ENCODE measurements at places on chromosomes 7 and 10. TPM values are rescaled to one million over a fixed set of nuclear protein-coding genes. Genes with fewer than 3 reads are reported as not detected.
A peak's percentile ranks its signal among the peaks of the same experiment; 100 is the strongest.

DNA sequence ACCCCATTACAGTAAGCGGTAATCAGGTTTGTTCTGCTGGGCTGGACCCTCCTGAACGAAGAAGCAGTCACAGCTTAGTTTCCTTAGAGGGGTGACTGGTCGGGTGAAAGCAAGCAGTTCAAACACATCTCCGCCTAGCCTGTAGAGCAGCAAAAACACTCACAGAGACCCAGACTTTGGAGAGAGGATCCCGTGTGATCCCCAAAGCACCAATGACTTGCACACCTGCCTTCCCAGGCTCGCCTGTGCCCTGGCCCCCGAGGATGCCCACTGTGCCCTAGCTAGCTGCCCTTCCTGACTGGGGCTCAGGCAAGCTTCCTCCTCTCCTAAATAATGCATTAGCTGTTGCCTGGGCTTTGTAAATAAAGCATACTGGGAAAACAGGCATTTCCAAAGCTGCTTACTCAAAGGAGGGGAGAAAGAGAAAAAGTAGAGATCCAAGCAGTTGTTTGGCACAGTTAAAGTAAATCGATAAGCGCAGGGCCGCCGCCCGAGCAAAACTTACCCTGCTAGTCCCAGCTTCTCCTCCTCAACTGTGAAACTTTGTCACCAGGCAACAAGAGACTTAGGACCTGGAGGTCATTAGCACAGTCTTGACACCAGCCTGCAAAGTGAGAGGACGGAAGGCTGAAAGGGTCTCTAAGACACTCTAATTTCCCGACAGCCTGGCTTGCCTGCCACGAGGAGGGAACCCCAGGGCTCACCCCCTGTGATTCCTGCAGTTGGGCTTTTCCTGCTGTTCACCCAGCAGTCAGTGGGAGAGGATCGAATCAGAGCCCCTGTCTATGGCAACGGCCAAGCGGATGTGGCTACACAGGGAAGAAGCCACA is 4.8 kb downstream of the LRRC18 start:
- H3K4me3 ChIP-seq, result no peak overlapping the region
- H3K27ac ChIP-seq, result no peak overlapping the region

The CYP2C19 gene
- 0.35 TPM for total RNA-seq

DNA sequence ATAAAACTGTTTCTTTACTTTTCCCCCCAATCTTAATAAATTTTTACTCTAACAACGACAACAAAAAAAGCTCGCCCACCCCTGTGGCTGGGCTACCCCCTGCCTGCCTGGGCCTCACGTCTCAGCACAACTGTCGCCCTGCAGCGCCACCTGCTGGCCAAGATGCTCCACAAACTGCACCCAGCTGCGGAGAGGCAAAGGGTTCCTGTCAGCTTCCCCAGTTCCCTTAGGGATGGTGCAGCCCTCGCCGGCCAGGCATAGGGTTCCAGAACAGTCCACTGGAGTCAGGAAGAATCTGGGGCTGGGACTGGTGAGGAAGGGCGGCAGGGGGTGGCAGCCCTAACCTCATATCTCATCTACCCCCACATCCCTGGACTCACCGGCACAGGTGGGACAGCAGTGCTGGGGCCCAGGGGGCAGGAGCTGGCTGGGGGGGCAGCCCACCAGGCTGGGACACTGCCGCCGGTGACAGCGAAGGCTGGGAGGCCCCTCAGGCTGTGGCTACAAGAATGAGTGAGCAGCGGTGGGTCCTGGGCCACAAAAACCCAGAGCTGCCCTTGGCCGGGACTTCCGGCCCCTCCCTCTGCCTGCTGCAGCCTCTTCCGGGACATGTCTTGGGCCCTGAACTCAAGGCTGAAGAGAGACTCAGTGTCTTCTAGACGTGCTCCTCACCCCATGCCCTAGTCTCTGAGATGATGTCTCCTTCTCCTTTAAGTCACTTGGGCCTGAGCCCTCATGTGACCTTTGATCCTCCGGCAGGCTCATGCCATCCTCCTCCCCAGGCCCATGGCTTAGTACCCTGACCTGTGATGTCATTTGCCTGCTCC is 21.2 kb downstream of the ATP6V1F start:
- no peak overlapping the region for H3K27ac ChIP-seq
- peak; percentile 94 for DNase-seq
- no peaks in the 10 kb centered on the region for H3K27me3 ChIP-seq
- no peaks in the 10 kb centered on the region for H3K36me3 ChIP-seq
- peaks cover 8% of the 10 kb centered on the region for H3K4me1 ChIP-seq

- no peaks in the 10 kb centered on the region for H3K36me3 ChIP-seq
- H3K4me1 ChIP-seq, result peaks cover 30% of the 10 kb centered on the region
- H3K27ac ChIP-seq, result no peak overlapping the region
- DNase-seq, result no peak
- peaks cover 16% of the 10 kb centered on the region for H3K27me3 ChIP-seq
- no peak overlapping the region for H3K4me3 ChIP-seq
Measured at GRCh38 chr10:123777881-123778280, 111.7 kb downstream of the GPR26 start.

The VGF gene
- 3.3 TPM for total RNA-seq

GRCh38 chr10:43024524-43024923 is 52.3 kb upstream of the RET start:
- H3K27ac ChIP-seq, result no peak overlapping the region
- no peak for DNase-seq
- H3K36me3 ChIP-seq, result no peaks in the 10 kb centered on the region
- H3K27me3 ChIP-seq, result peaks cover 32% of the 10 kb centered on the region

GRCh38 chr7:25389489-25390106 is 161.3 kb upstream of the NPVF start:
- H3K4me3 ChIP-seq, result no peak overlapping the region
- no peak overlapping the region for H3K27ac ChIP-seq
- no peaks in the 10 kb centered on the region for H3K36me3 ChIP-seq
- DNase-seq, result peak; percentile 72
- no peaks in the 10 kb centered on the region for H3K4me1 ChIP-seq
- no peaks in the 10 kb centered on the region for H3K27me3 ChIP-seq

GRCh38 chr10:102476466-102477141 is 25.3 kb upstream of the C10orf95 start:
- no peak overlapping the region for H3K27ac ChIP-seq
- no peak overlapping the region for H3K4me3 ChIP-seq
- no peak for DNase-seq
- H3K36me3 ChIP-seq, result no peaks in the 10 kb centered on the region
- H3K4me1 ChIP-seq, result no peaks in the 10 kb centered on the region
- no peaks in the 10 kb centered on the region for H3K27me3 ChIP-seq

GRCh38 chr7:135857519-135858274 is 109.1 kb upstream of the FAM180A start:
- peaks cover 10% of the 10 kb centered on the region for H3K4me1 ChIP-seq
- H3K4me3 ChIP-seq, result no peak overlapping the region
- no peaks in the 10 kb centered on the region for H3K36me3 ChIP-seq
- DNase-seq, result no peak
- H3K27me3 ChIP-seq, result no peaks in the 10 kb centered on the region

The OR2A1 gene
- total RNA-seq, result 0.10 TPM

All from GM23338 (cell line).